ENCODE measurements at places on chromosomes 7 and 10. TPM values are rescaled to one million over a fixed set of nuclear protein-coding genes. Genes with fewer than 3 reads are reported as not detected.
A peak's percentile ranks its signal among the peaks of the same experiment; 100 is the strongest.

DNA sequence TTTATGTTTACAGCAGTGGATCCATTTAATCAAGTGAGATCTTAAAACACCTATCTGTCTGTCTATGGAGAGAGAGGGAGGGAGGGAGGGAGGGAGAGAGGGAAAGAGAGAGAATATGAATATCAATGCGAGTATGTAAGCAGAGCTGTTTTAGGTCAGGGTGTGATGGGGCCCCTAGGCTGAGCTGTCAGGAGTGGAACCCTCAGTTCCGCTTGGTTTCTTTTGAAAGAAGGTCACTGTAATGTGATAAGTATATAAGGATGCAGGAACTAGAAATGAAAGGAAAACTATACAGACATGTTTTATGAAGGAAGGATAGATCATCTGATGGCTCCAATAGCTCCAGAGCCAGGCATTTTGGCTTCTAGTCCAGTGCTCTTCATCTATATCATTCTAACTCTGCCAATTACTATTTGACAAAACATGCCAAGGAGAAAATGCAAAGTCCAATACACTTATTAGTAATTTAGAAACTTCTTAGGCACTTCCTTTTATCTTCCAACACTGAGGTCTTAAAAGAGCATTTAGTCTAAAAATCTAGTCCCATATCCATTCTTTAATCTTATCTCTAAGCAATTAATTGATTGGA lies 70.3 kb downstream of the NRCAM start:
- peaks cover 10% of the 10 kb centered on the region for H3K27me3 ChIP-seq
- H3K4me3 ChIP-seq: no peak overlapping the region
- no peaks in the 10 kb centered on the region for H3K36me3 ChIP-seq
- H3K27ac ChIP-seq: no peak overlapping the region
- H3K4me1 ChIP-seq: peaks cover 13% of the 10 kb centered on the region

The ANXA8L1 gene
- total RNA-seq: 1.1 TPM

- H3K4me1 ChIP-seq: no peaks in the 10 kb centered on the region
- no peaks in the 10 kb centered on the region for H3K36me3 ChIP-seq
- no peak overlapping the region for H3K27ac ChIP-seq
- no peak for DNase-seq
- H3K4me3 ChIP-seq: no peak overlapping the region
Observed at GRCh38 chr7:119999738-120000475, 273.1 kb upstream of the KCND2 start.

- no peak for DNase-seq
- no peaks in the 10 kb centered on the region for H3K4me1 ChIP-seq
- H3K27ac ChIP-seq: no peak overlapping the region
- H3K4me3 ChIP-seq: no peak overlapping the region
- no peaks in the 10 kb centered on the region for H3K36me3 ChIP-seq
Observed at GRCh38 chr7:158251061-158251965, 336.3 kb downstream of the PTPRN2 start.

The SRGN gene
- total RNA-seq: not detected

The MALRD1 gene
- 11.1 TPM for total RNA-seq

The RHBDD2 gene
- total RNA-seq: 52.5 TPM

DNA sequence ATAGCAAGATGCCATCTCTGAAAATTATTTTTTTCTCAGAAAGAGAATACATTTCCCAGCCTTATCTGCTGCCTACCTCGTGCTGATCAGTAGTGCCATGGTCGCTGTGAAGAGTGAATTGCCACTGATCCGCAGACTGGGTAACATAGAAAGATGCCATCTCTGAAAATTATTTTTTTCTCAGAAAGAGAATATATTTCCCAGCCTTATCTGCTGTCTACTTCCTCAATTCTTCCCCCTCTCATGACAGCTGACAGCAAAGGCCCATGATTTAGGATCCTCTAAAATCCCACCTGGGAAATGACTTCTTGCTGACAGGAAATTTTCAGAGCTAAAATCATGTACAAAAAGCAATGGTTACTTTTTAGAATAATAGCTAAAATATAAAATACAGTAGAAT lies 92.5 kb upstream of the AHR start:
- DNase-seq: no peak
- no peak overlapping the region for H3K27ac ChIP-seq
- H3K27me3 ChIP-seq: no peaks in the 10 kb centered on the region
- no peaks in the 10 kb centered on the region for H3K36me3 ChIP-seq
- no peaks in the 10 kb centered on the region for H3K4me1 ChIP-seq

DNA sequence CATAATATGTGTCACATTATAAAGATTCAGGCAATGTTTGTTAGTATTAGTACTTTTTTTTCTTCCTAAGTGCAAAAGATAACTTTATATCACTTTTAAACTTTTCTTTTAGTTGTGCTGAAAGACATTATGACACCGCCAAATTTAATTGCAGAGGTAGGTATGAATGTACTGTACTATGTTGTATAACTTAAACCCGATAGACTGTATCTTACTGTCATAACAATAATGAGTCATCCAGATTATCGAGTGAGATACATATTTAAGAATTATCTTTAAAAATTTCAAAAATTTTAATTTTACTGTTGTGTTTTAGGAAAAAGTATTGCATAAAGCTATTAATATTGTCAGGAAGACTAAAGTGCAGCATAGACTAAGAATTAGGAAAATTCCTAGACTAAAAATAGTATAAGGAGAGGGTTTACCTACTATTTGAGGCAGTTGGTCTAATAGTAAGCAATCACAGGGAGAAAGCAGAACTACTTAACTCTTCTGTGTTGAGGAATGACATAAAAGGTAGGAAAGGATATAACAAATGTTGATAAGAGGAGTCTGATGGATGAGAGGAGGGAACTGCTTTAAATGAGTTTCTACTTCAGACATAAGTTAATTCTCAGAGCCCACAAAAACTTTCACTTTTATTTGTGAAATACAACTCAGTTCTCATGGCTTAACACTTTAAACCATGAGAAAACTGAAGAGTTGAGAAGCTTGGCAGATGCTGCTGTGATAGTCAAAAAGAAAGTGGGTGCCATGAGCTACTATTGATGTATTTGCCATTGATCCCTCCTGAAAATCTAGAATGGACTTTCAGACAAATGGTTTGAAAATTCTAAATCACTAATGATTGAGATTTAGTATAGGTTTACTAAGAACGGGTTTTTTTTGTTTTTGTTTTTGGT lies 67.8 kb downstream of the PTEN start:
- H3K4me3 ChIP-seq: no peak overlapping the region
- no peak for DNase-seq
- H3K36me3 ChIP-seq: peaks cover 18% of the 10 kb centered on the region
- H3K4me1 ChIP-seq: peaks cover 35% of the 10 kb centered on the region

- peaks cover 52% of the 10 kb centered on the region for H3K4me1 ChIP-seq
- H3K4me3 ChIP-seq: no peak overlapping the region
- no peaks in the 10 kb centered on the region for H3K36me3 ChIP-seq
- no peak for DNase-seq
- no peaks in the 10 kb centered on the region for H3K27me3 ChIP-seq
- peak overlapping the region; percentile 87 for H3K27ac ChIP-seq
Observed at GRCh38 chr7:69677881-69678493, 79.7 kb downstream of the AUTS2 start.

GRCh38 chr10:121860810-121861209 lies 67.0 kb downstream of the ATE1 start:
- DNase-seq: no peak
- H3K4me3 ChIP-seq: no peak overlapping the region
- H3K36me3 ChIP-seq: peaks cover 40% of the 10 kb centered on the region
- peaks cover 6% of the 10 kb centered on the region for H3K4me1 ChIP-seq
- no peaks in the 10 kb centered on the region for H3K27me3 ChIP-seq

- peaks cover 57% of the 10 kb centered on the region for H3K27me3 ChIP-seq
- H3K4me3 ChIP-seq: no peak overlapping the region
- no peaks in the 10 kb centered on the region for H3K36me3 ChIP-seq
- H3K27ac ChIP-seq: no peak overlapping the region
- peak; percentile 70 for DNase-seq
Observed at GRCh38 chr7:155412416-155413253, 45.3 kb upstream of the EN2 start.

GRCh38 chr7:17681965-17682364 lies 258.3 kb downstream of the SNX13 start:
- no peak overlapping the region for H3K4me3 ChIP-seq
- peaks cover 24% of the 10 kb centered on the region for H3K4me1 ChIP-seq
- H3K27me3 ChIP-seq: no peaks in the 10 kb centered on the region
- DNase-seq: no peak
